GM12891 (cell line): ENCODE measurements at places on chromosomes 11 and 22.
A peak's percentile ranks its signal among the peaks of the same experiment; 100 is the strongest.

GRCh38 chr11:102220728-102221467 lies 96.4 kb upstream of the BIRC3 start:
- DNase-seq: no peak

GRCh38 chr11:8694137-8694536 lies 11.5 kb downstream of the RPL27A start:
- no peak for DNase-seq

GRCh38 chr11:72274435-72274834 lies 30.5 kb upstream of the PHOX2A start:
- DNase-seq: no peak

GRCh38 chr11:97279341-97279740 lies 889.5 kb downstream of the JRKL start:
- no peak for DNase-seq

GRCh38 chr11:6040874-6041273 lies 10.3 kb upstream of the OR56A1 start:
- DNase-seq: no peak

DNA sequence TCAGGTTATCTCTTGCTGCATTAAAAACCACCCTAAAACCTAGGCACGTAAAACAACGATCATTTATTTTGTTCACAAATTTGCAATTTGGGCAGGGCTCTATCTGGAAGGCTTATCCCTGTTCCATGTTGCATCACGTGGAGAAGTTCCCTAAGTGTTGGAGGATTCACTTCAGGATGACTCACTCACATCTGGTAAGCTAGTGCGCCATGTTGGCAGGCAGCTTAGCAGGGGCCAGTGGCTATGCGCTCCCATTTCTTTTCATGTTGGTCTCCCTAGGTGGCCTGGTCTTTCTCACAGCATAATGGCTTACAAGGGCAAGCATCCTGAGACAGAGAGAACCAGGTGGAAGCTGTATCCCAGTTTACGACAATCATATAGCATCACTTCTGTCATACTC lies 226.8 kb downstream of the BLID start:
- DNase-seq: no peak

GRCh38 chr11:127130321-127130720 lies 129.8 kb upstream of the KIRREL3 start:
- no peak for DNase-seq

DNA sequence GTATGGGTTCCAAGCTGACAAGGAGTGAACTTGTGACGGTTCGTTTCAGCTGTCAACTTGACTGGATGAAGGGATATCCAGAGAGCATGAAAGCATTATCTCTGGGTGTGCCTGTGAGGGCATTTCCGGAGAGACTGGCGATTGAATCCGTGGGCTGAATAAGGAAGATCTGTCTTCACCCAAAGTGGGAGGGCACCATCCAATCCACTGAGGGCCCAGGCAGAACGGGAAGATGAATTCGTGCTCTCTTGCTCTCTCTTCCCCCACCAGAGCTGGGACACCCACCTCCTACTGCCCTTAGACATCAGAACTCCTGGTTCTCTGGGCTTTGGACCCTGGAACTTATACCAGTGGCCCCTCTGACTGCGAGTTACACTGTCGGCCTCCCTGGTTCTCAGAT lies 15.5 kb upstream of the CD81 start:
- DNase-seq: no peak

- DNase-seq: no peak
Measured at GRCh38 chr22:44671742-44672141, 30.3 kb upstream of the PRR5 start.

GRCh38 chr11:25758145-25758661 lies 573.7 kb upstream of the ANO3 start:
- DNase-seq: no peak

- no peak for DNase-seq
Measured at GRCh38 chr11:102497061-102497460, 33.5 kb downstream of the MMP7 start.

GRCh38 chr11:96141626-96142025 lies 201.4 kb downstream of the MAML2 start:
- DNase-seq: no peak

DNA sequence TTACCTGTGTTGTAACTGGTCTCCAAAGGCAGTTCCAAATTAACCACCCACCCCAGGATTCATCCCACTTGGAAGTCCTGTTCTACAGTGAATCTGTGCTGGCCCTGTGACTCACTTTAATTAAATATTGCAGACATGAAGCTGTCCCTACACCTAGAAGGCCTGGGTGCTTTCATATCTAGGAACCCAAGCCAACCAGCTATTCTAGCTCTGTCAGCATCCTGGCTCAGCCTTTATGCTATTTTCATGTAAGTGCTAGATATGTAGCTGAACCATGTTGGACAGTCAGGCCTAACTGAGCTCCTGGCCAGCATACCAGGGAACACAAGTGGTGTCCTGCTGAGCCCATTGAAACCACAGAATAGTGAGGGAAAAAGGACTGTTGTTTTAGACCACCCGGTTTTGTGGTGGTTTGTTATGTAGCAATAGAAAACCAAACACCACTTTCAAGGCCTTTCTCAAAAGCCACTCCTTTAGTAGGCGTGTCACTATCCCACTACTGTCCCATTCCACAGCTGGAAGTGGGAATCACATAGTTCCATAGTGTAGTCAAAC lies 30.3 kb downstream of the CNTF start:
- DNase-seq: no peak

GRCh38 chr22:20246368-20247009 lies 21.6 kb downstream of the RTN4R start:
- DNase-seq: no peak

- no peak for DNase-seq
Measured at GRCh38 chr11:129691142-129691541, 124.5 kb upstream of the TMEM45B start.

- DNase-seq: no peak
Measured at GRCh38 chr11:65476632-65477148, 22.2 kb upstream of the MALAT1 start.

DNA sequence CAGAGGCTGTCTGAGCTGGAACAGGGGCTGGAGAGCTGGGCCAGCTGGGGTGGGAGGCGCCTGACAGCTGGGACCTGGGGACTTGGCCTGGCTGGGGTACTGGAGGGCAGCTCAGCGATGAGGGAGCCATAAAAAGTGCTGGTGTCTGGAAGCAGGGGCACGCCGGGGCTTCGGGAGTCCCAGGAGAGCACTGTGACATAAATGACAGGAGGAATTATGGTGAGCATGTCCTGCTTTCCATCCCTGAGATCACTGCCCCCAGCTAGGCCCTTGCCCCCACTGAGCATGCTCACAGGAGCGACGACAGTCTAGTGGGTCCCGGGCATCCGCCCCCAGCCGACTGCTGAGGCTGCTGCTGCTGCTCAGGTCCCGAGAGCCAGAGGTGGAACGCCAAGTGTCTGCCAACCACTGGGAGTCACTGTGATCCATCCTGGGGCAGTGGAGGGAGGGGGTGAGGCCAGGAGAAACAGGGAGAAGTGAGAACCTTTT lies 6.2 kb downstream of the ROBO4 start:
- DNase-seq: no peak

GRCh38 chr11:44324222-44324621 lies 14.3 kb upstream of the ALX4 start:
- no peak for DNase-seq

GRCh38 chr11:87597725-87598124 lies 560.0 kb downstream of the TMEM135 start:
- no peak for DNase-seq

GRCh38 chr11:128095466-128095981 lies 491.8 kb downstream of the ETS1 start:
- no peak for DNase-seq

- no peak for DNase-seq
Measured at GRCh38 chr22:37571258-37571991, 8.5 kb downstream of the LGALS2 start.

DNA sequence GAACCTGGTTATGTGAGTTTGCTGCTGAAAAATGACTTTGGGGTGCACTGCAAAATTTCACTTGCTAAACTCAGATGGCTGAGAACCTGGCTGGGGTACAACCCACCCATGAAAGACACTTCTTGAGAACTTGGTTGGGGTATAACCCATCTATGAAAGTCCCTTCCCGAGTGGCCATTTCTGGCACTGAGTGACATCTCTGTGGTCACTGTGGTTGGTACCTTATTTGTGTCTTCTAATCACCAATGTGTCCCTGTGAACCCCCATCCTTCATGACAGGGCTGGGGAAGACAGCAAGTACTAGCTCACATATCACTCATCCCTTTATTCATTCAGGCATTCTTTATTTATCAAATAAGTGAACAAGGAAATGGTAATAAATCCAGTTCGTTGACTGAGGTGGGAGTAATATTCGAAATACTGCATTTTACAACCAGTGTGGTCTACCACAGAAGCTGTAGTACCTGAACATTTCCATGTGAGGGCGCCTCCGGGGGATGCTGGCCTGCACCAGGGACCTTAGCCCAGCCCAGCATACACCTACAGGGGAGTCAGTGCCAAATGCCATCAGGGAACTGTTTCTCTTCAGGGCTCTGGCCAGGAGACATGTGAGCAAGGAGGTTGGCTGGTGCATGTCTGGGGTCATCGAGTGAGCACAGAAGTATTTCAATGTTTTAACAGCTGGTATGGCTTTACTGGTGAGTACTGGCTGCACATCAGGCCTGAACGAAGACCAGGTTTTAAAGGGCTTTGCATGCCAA lies 122.1 kb downstream of the CSNK2A3 start:
- DNase-seq: peak; percentile 22

DNA sequence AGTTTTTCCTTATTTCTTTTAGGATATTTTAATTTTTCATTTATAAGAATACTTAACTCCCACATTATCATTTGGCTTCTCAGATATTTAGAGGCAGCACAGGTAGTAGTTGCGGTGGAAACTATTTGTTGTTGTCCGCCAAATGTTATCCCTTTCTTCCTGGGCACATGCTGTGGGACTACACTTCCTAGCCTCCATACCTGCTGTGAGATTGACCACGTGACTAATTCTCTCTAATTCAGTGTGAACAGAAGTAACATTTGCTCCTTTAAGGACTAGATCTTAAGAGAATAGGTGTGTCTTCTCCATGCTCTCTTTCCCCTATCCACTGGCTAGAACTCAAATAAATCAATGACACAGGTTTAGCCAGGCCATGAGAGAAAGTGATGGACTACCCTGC lies 136.5 kb downstream of the ATG16L2 start:
- DNase-seq: no peak

- no peak for DNase-seq
Measured at GRCh38 chr11:69040581-69041260, 8.0 kb upstream of the TPCN2 start.

DNA sequence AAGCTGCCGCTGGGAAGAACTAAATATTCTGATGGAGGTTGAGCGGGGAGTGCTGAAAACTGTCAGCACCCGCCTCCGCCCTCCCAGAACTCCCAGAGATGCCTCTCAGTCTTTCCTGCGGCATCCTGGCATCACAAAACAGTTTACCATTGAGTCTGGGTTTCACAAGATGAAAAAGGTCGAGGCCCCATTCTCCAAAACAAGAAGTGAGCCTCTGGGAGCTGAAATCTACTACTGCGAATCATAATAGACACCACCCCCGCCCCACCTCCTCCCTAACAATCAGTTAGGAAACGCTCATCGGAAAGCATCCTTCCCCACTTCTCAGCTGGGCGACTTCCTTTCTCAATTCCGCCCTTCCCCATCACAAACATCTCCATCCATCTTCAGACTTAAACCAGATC lies 1.0 kb downstream of the SUN2 start:
- no peak for DNase-seq

DNA sequence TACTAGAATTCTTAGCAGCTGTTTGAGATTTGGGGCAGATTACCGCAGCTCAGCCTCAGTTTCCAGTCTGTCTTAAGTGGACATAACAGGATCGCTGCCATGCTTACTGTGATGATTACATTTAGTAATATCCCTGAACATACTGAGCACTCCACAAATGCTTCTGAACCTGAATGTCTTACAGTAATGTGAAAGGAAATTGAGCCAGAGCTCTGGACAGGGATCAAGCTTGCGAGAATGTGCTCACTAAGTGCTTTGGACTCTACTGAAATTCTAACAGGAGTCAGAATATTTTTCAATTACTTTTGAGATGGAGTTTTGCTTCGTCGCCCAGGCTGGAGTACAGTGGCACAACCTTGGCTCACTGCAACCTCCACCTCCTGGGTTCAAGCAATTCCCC lies 118.6 kb upstream of the RASSF10 start:
- no peak for DNase-seq

- no peak for DNase-seq
Measured at GRCh38 chr11:102518296-102519094, 12.1 kb downstream of the MMP7 start.

GRCh38 chr11:124934862-124935547 lies 842 bp downstream of the HEPACAM start:
- DNase-seq: no peak

GRCh38 chr11:2912498-2912897 lies 16.7 kb downstream of the PHLDA2 start:
- no peak for DNase-seq

DNA sequence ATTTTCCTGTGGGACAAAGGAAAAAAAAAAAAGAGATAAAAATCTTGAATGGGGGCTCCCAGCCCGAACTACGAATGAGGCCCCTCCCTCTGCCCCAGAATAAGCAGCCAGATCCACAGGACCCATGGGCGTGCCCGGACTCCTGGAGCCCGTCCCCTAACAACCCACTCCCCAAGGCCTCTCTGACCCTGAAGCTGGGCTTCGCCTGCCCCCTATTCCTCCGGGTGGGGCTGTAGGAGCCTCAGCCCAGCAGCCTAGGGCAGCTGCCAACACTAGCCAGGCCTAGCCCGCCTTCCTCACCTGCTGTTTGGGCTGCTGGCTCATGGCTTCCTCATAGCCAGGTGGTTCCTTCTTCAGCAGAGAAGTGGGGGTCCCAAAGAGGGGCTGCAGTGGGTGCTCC lies 46.6 kb downstream of the SGSM3 start:
- DNase-seq: no peak

DNA sequence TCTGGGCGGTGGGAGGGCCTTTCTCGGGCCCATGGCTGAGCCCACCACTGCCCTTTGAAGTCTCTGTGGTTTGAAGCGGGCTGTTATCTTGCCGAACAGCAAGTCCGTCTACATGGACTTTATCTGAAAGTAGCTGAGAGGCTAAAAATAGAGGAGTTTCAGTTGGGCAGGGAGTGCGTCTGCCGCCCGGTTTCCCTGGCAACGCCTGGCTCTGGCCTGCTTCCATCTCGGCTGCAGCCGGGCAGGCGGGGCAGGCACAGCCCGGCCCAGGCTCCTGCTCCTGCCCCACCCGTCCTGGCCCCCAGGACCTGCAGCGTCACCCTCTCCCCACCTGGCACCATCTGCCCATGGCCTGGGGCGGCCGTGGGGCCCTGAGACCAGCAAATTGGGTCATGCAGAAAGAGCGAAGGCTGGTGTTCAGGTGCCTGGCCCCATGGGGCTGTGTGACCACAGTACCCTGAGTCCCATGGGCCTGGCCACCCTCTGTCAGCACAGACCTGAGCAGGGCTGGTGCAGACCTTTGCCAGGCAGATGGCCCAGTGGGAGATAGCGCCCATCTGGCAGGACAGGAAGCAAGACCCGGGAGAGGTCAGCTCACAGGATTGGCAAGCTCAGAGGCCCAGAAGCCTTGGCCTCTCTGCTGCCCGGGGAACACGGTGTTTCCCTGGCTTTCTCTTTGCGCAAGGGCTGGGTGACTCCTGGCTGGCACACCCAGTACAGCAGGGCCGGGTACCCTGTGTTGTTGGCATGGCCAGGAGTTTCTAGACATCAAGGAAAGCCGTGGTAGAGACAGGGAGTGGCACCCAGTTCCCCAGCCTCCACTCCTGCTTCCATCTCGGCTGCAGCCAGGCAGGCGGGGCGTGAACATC lies 79.1 kb upstream of the KCNQ1OT1 start:
- DNase-seq: peak; percentile 70
